Brain (organoid and tissue), 16 donors: ENCODE measurements at places on chromosomes 6 and 20. TPM values are rescaled to one million over a fixed set of nuclear protein-coding genes. Genes with fewer than 3 reads are reported as not detected.

GRCh38 chr6:14729129-14729871, 516.6 kb upstream of the JARID2 start:
- DNase-seq, result peak; percentile 75

- DNase-seq, result peak; percentile 31
Observed at GRCh38 chr20:6920991-6921613, 153.6 kb downstream of the BMP2 start.

DNA sequence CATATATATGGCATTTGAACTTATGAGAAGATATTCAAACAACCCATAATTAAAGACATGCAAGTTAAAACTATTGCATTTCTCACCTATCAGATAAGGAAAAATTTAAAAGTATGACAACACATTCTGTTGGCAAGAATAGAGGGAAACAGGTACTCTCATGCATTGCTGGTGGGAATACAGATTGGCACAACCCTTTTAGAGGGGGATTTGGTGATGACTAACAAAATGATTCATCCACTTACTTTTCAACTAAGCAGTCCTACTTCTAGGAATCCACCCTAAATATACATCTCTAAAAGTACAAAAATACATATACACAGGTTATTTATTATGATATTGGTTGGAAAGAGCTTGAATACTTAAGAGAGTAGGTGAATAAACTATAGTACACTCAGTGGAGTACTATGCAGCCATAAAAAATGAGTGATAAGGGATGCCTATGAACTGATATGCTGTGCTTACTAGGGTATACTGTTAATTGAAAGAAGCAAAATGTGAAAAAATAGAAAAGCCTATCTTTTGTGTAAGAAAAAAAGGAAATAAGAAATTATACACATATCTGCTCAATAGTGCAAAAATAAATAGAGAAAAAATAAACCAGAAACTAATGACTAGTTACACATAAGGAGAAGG, 42.2 kb downstream of the ADAT2 start:
- DNase-seq, result no peak

GRCh38 chr6:47404435-47404834, 73.2 kb upstream of the CD2AP start:
- DNase-seq, result no peak

ADGRF4 gene
- not detected for polyA plus RNA-seq

SRSF6 gene
- polyA plus RNA-seq, result 19.5 TPM

BPIFB4 gene
- polyA plus RNA-seq, result not detected
